ENCODE measurements at places on chromosomes 5 and 9.
A peak's percentile ranks its signal among the peaks of the same experiment; 100 is the strongest.

GRCh38 chr5:35058374-35058788 lies 10.6 kb upstream of the AGXT2 start:
- DNase-seq = peak; percentile 68

DNA sequence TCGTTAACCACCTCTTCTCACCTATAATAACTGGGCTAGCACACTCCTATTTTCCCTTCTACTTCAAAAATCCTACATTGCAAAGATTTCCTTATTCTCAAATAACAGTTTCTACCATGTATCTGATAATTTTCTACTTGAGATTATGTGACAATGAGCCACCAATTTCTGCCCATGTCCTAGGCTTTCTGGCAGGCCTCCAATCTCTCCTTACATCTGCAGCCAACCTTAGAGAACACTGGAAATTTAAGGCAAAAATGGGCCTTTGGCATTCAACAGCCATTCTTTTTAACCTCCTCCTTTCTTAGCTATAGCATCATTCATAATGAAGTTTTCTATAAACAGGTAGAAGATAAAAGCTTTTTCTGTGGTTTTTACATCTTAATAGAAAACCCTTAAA lies 225.1 kb downstream of the ARRDC3 start:
- no peak for DNase-seq

- no peak for DNase-seq
Observed at GRCh38 chr9:135770203-135770535, 68.2 kb downstream of the KCNT1 start.

GRCh38 chr5:143755966-143756365 lies 56.0 kb upstream of the HMHB1 start:
- DNase-seq = no peak

- DNase-seq = no peak
Observed at GRCh38 chr5:68176802-68177479, 38.6 kb upstream of the PIK3R1 start.

GRCh38 chr9:13731637-13732036 lies 452.1 kb upstream of the MPDZ start:
- DNase-seq = no peak

GRCh38 chr9:93898026-93898425 lies 57.1 kb downstream of the BARX1 start:
- no peak for DNase-seq
